Left renal pelvis (tissue), 4 donors: ENCODE measurements at places on chromosomes 3 and 15.

DNA sequence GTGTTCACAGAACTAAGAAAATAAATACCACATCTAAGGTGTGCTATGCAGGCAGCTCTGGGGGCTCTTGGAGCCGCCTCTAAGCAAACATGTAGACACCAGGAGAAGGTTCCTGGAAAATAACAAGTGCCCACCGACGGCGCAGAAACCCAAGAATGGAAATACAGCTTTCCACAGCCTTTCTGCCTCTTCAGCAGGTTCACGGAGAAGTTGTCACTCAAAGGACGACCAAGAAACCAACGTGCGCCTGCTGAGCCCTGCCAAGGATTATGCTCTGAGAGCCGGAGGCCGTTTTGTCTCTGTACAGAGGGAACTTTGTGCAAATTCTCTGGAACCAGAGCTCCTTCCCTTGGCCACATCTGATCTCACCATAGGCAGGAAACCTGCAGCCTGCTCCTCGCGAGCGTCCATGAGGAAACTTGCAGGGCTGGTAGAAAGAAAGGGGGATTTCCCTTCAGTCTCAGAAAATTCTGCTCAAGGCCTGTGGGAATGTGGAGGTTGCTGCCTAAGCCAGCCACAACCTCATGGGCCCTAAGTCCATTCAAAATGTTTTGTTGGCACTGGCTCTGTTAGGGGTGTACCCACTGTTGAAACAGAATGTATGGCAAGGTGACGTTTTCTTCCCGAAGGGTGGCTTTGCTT, 40.6 kb upstream of the ETV5 start:
- no peak for DNase-seq

GRCh38 chr15:71237456-71238188, 122.4 kb downstream of the THSD4 start:
- no peak for DNase-seq

DNA sequence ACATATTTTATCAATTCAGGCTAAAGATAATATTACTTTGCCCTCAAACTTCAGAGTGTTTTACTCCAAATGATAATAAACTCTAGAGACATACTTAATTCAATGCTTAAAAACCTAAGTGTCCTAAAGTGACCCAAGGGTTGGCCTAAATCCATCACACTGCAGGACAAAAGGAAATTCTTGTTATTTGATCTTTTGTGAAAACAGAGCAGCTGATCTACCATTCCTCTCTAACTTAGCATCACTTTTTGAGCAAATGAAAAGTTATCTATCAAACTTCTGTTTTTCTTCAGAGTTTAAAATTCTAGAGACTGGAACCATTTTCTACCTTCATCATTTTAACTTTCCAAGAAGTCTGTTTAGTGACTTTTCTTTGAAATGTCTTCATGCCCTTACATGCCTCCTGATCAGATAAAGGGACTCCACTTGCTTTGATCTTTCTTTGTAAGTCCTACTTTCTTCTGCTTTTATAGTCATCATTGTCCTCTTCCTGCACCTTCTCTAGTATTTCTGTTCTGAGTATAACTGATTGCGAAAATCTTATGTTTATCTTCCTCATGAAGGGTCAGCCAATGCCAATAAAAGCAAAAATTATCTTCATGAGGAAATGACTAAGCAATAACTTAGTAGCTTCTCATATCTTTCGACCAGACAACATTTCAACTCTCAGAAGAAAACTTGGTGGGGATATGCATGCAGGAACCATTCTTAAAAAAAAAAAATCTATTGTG, 378.7 kb upstream of the TGFBR2 start:
- DNase-seq = no peak

DNA sequence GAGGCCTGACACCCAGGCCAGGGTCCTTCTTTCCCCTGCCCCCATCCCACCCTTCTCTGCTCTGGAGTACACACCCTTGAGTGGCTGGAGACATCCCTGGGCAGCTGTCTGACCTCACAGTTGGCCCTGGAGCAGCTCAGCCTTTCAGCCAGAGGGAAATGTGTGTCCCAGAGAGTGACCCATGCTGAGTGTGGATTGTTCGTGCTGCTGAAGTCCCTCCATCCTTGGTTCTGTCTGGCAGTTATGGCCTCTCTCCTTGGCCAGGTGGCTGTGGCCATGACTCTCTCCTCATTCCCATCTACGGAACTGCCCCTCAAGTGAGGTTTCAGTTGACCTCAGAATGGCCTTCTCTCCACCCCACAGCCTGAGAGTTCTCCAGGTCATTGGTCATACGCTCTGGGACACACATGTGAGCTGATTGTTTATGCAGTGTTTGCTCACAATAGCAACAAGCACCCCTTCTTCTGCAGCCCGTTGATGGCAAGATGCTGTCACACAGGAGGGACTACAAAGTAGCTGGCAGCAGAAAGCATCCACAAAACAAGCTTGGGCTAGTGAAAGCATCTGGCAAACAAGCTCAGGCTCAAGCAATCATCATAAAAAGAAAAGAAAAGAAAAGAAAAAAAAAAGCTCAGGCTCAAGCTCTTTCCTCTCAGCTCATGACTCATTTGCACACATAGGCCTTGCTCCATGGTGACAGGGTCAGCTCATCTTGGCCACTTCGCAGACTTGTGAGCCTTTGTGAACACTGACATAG, 55.3 kb upstream of the ITGA11 start:
- no peak for DNase-seq

DNA sequence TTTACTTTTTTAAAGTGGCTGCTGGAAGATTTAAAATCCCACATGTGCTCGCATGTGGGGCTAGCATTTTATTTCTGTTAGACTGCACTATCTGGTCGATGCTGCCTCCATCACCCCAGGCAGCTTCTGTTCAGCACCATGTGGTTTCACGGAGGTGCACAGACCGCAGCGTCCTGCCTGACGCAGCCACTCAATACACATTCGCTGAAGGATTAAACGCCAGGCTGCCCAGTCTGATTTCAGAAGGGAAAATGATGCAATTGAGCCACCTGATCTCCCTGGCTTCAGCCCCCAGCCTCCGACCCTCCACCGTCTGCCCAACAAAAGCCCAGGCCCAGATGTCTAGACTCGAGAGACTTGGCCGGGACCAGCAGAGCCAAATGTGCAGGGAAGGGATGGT, 84.5 kb downstream of the MEGF11 start:
- DNase-seq = no peak

DNA sequence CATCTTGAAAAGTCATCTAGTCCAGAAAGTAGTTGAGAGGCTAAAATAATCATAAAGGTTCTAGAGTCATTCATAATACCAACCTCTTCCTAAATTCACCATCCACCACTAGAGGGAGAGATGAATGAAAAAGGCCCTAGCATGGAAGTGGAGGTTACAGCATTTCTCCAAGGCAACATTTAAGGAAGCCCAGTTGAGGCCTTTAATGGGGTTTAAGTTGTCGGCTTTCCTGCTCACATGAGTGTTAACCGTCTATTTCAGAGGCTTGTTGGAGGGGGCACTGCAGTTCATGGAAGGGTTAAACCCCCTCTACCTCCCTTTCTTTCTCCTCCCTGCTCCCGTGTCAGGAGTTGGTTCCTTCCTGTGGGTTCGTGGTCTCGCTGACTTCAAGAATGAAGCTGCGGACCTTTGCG, 3.8 kb upstream of the SLCO3A1 start:
- DNase-seq = no peak

DNA sequence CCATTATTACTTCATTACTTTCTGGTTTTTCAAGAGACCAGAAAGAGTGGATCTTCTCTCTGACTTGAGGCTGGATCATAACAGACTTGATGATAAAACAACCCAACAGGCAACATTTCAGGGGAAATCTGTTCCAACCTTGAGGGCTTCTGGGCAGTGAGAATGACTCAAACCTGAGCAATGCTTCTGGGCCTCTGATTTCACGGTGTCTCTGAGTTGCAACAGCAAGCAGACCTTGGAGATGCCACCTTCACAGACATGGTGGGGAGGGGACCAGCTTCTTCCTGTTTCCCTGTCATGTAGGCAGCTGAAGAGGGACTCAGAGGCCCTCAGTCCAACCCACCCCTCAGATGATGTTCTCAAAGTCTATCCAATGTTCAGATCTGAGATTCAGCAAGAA, 104.0 kb downstream of the ABHD5 start:
- no peak for DNase-seq

DNA sequence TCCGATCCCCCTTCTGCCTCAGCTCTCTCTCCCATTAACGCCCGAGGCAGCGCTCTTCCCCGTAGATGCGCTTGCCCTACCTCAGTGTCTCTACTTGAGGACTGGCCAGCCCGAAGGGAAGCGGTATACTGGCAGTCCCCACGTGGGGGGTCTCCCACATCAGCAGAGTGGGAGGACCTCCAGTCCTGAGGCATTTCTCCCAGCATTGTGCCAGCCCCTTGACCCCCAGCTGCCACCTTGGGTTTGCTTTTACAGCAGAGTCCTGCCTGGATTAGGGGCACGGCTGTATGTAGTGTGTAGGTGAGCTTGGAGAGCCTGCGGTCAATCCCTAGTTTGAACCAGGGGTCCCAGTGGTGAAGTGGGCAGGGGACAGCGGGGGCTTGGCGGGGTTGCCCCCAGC, 767 bp downstream of the SEMA3F start:
- DNase-seq = no peak

GRCh38 chr15:66006986-66007385, 137.7 kb downstream of the RAB11A start:
- no peak for DNase-seq

DNA sequence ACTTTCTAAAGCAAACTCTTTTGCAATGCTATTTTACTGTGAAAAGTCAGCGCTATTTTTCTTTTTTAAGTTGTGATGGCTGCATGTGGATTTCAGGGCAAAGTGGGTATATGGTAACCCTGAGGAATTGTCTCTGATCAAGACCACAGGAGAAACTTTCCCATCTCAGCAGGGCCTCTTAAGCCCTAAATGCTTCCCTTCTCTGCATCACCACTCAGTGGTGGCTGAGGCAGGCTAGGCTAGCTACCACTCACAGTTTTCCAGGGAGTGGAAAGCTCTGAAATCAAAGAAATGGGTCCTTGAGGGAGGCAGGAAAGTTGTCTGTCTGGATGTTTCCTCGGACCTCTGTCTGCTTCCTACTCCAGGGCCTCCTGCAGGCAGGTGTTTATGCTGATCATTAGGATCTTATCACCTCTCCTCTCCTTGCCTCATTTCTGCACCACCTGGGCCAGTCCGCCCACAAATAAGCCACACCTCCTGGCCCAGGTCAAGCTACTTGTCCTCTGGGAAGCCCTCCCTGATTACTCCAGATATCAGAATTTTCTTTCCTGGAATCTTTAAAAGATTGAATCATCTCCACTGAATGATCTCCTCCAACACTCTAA, 37.0 kb downstream of the CEMIP start:
- no peak for DNase-seq
